ENCODE measurements at places on chromosomes 5 and 9. TPM values are rescaled to one million over a fixed set of nuclear protein-coding genes. Genes with fewer than 3 reads are reported as not detected.

Gene NMUR2
- total RNA-seq, result not detected

Gene DNAI1
- total RNA-seq, result not detected

Gene FBXL7
- total RNA-seq, result 0.21 TPM

Gene PPP3R2
- not detected for total RNA-seq

Gene ADGRD2
- not detected for total RNA-seq

Gene FAM53C
- total RNA-seq, result 19.5 TPM

Gene RAB14
- 41.3 TPM for total RNA-seq

Gene DMRT3
- total RNA-seq, result not detected

Gene C6
- total RNA-seq, result not detected

Gene FAM120AOS
- total RNA-seq, result 43.4 TPM

Gene NEURL1B
- 6.2 TPM for total RNA-seq

Gene ANKRD33B
- 0.43 TPM for total RNA-seq

Gene SLC45A2
- not detected for total RNA-seq

Gene C9orf153
- total RNA-seq, result 0.48 TPM

Gene ALDH7A1
- total RNA-seq, result 22.4 TPM

Gene ISCA1
- total RNA-seq, result 22.2 TPM

Gene ABL1
- total RNA-seq, result 20.7 TPM

Gene ADAMTS6
- 17.1 TPM for total RNA-seq

Gene ELAVL2
- not detected for total RNA-seq

Gene GFPT2
- total RNA-seq, result 0.48 TPM

Gene AMBP
- 0.24 TPM for total RNA-seq

Gene RASEF
- total RNA-seq, result 13.0 TPM

Gene GPRIN1
- 9.6 TPM for total RNA-seq

Gene ITGA2
- 76.4 TPM for total RNA-seq

Gene RAI14
- 49.4 TPM for total RNA-seq

Gene FAM151B
- total RNA-seq, result 0.48 TPM

Gene RRAGA
- 19.4 TPM for total RNA-seq

Gene PCDHA12
- 0.48 TPM for total RNA-seq

Gene MYOT
- not detected for total RNA-seq

Gene PIP5K1B
- not detected for total RNA-seq

Gene PCAT7
- under 0.01 TPM for total RNA-seq

Gene BDP1
- 20.7 TPM for total RNA-seq

Gene OMD
- not detected for total RNA-seq

Gene HSPA4
- total RNA-seq, result 145 TPM

Gene SPACA9
- 0.72 TPM for total RNA-seq

Gene GADD45G
- total RNA-seq, result not detected

Gene CDHR2
- not detected for total RNA-seq

Gene SELENOP
- total RNA-seq, result 8.1 TPM

Gene SPATA31D3
- not detected for total RNA-seq

Gene NUTM2F
- total RNA-seq, result not detected

Gene OR1J2
- not detected for total RNA-seq

Gene SOHLH1
- total RNA-seq, result not detected

Gene IFNA21
- not detected for total RNA-seq

Gene NME5
- 1.7 TPM for total RNA-seq

Gene WASHC1
- 6.0 TPM for total RNA-seq

Gene GRXCR2
- not detected for total RNA-seq

Gene NTNG2
- total RNA-seq, result under 0.01 TPM

Gene FCN2
- total RNA-seq, result not detected

Data from tracheal epithelial cell (primary cell).